ENCODE measurements at places on chromosomes 7 and 10. TPM values are rescaled to one million over a fixed set of nuclear protein-coding genes. Genes with fewer than 3 reads are reported as not detected.

- H3K27me3 ChIP-seq = no peaks in the 10 kb centered on the region
- no peak for DNase-seq
- no peaks in the 10 kb centered on the region for H3K4me1 ChIP-seq
- H3K36me3 ChIP-seq = no peaks in the 10 kb centered on the region
- H3K4me3 ChIP-seq = no peak overlapping the region
Measured at GRCh38 chr10:125629758-125630376, 53.1 kb downstream of the TEX36 start.

GRCh38 chr7:158791107-158791506 lies 38.2 kb downstream of the ESYT2 start:
- DNase-seq = no peak
- H3K27me3 ChIP-seq = no peaks in the 10 kb centered on the region
- no peak overlapping the region for H3K27ac ChIP-seq
- H3K36me3 ChIP-seq = peaks cover 9% of the 10 kb centered on the region

DNA sequence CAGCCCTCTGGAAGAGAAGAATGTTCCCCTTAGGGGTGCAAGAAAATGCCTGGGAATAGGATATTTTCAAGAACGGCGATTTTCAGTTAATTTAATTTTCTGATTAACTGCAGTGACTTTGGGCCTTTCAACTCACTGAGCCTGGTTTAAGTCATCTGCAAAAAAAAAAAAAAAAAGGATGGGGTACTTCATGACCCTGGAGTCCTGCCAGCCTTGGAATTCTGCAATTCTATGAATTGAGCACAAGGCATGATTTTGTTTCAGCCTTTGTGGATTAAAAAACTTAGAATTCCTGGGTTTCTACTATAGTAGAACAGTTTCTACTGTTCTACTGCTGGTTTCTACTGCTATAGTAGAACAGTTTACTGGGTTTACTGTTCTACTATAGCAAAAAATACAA lies 58.3 kb upstream of the CALD1 start:
- no peaks in the 10 kb centered on the region for H3K36me3 ChIP-seq
- H3K27ac ChIP-seq = no peak overlapping the region
- no peak overlapping the region for H3K4me3 ChIP-seq
- DNase-seq = no peak

GRCh38 chr7:76047305-76047810 lies 442 bp downstream of the STYXL1 start:
- peak overlapping the region; percentile 93 for H3K27ac ChIP-seq
- DNase-seq = no peak
- peak overlapping the region; percentile 98 for H3K4me3 ChIP-seq
- no peaks in the 10 kb centered on the region for H3K27me3 ChIP-seq

Gene ADAM12
- total RNA-seq = 0.64 TPM

Gene LIPF
- not detected for total RNA-seq

Gene MAT1A
- total RNA-seq = 1.4 TPM

Gene FAM204A
- 53.4 TPM for total RNA-seq

Gene FAM237B
- total RNA-seq = not detected

Measured in colonic mucosa (tissue), 4 donors.